ENCODE measurements at places on chromosomes 6 and 20.
A peak's percentile ranks its signal among the peaks of the same experiment; 100 is the strongest.

DNA sequence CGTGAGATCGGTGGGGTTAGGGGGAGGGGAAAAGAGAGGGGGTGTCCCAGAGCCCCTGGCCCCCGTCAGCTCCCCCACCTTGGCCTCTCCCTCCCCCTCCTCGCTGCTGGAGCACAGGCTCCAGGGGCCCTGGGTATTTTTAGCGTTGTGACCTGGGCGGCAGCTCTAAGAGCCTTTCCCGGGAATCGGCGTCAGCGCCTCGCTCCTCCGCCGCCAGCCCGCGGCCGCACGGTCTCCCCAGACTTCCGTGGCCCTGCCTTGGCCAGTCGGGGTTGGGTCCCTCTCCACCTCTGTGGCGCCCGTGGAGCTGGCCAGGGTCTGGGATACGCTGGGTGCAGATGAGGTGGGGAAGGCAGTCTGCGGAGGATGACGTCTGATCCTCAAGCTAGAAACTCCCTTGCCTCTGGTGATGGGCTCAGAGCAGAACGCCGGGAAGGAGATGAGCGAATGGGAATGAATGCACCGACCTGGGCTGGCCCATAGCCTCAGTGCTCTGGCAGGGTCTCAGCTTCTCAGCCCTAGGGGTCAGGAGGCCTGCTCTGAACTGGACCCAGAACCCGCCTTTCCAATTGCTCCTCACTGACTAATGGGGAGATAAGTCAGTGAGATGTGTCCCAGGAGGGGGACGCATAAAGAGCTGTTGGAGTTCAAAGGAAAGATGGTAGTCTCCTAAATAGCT, 883 bp upstream of the DBNDD2 start:
- peak; percentile 58 for DNase-seq

DNA sequence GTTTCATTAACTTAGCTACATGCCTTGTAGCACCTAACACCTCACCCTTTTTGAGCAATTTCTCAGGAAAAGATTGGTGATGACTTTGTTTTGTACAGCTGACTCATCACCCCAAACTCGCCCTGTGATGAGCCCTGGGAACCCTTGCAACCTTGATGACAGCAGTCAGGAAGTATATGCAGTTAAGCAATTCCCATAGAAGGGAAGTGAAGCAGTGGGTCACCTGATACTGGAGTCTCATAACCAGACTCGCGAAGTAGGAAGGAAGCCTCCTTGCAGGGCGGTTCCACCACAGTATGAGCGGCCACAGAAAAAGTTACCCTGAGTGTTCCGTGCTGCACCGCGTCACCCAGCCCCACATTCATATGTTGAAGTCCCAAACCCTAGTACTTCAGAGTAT, 82.0 kb upstream of the EDN1 start:
- no peak for DNase-seq

DNA sequence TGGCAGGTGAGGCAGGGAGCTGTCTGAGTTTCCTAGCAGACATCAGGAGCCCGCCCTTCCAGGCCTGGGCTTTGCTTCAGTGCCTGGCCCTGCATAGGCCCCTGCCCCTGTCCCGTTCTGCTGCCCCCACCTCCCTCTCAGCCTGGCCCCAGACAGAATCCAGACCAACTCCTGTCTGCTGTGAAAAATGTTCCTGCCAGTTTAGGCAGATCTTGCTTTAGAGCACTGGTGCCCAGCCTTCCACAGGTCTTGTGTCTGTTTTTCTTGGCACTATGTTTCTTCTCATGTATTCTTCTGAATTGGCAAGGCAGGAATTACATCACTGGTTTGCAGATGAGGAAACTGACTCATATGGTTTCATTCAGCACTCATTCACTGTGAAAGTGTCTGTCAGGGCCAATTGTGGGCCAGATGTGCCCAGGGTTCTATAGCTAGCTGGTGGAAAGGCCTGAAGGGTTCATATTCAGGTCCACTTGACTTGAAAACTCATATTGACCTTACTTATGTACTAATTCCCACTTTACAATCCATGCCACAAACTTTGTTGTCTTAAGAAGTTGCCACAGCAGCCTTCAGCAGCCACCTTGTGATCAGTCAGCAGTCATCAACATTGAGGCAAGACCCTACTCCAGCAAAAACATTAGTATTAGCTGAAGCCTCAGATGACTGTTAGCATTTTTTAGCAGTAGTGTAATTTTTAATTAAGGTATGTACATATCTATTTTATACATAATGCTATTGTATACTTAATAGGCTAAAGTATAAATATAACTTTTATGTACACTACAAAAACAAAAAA, 40.5 kb downstream of the HLA-F start:
- DNase-seq: no peak

DNA sequence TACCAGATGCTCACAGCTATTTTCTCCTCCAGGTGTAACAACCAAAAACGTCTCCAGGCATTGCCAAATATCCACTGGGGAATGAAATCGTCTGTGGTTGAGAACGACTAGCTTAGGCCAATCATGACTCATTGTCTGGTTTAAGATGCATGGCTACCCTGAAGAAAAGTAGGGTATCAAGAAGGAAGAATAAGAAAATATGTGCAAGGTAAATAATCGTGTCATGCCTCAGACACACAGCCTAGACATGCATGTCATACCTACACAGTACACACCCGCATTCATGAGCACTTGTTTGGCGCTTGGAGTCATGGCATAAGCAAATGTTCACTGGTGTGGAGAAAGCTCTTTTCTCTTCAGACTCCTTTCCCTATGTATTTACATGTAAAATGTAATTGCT, 745.7 kb downstream of the MAFB start:
- DNase-seq: no peak

DNA sequence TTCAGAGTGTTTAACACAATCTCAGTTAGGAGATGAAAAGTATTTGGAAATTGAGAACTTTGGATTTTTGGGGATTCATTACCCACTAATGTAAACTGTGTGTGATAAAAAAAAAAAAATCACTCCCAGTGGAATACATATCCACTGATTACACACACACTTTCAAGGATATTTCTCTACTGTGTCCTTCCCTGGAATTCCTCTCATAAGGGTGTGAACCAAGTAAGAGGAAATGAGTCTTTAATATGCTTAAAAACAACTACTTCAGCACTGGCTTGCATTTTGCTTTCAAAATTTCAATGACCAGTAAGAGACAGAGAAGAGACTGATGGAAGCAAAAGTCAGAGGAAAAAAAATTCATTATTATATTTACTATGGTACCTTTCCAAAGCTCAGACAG, 24.5 kb upstream of the MYCT1 start:
- no peak for DNase-seq

GRCh38 chr6:150617496-150618460, 18.1 kb downstream of the PLEKHG1 start:
- DNase-seq: no peak

- no peak for DNase-seq
Measured at GRCh38 chr6:4125933-4126864, 9.2 kb downstream of the ECI2 start.

- DNase-seq: no peak
Measured at GRCh38 chr20:32642257-32643046, 31.3 kb downstream of the C20orf203 start.

DNA sequence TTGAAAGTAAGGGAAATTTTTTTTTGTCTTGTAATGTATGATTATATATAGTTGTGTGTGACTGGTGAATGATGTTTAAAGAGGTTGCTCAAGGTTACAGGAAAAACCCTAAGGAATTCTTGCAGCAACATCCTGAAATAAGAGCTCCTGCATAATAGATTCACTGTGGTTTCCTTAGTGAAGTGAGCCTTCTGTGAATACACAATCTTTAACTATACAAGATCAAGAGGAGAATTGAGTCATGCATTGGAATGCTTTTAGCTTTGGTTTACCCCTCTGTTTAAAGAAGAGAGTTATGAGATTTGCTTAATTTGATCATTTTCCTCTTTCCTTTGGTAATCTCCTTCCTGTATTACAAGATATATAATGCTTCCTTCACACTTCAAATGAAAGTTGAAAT, 141.6 kb upstream of the EYA4 start:
- no peak for DNase-seq

- DNase-seq: no peak
Measured at GRCh38 chr20:56845546-56846086, 216.5 kb downstream of the TFAP2C start.

All from SK-N-DZ (cell line).